NCI-H1436 (cell line): ENCODE measurements at places on chromosomes 2 and 18.

DNA sequence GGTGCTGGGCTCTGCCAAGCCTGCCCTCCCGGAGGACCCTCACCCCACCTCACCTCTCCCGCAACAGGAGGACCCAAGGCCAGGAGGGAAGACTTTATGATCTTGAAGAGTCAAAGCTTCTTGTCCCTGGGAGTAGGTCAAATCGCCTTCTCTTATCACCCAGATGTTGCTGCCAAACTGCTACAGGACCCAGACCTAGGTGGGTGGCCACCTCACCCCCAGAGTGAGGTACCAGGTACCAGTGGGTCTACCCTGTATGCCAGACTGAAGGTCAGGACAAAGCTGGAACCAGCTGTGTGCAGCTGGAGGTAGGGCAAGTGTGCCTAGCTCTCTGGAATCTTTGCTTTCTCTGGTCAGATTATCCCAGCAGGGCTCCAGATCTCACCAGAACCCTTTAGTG lies 197.2 kb downstream of the ZFP36L2 start:
- DNase-seq = no peak

DNA sequence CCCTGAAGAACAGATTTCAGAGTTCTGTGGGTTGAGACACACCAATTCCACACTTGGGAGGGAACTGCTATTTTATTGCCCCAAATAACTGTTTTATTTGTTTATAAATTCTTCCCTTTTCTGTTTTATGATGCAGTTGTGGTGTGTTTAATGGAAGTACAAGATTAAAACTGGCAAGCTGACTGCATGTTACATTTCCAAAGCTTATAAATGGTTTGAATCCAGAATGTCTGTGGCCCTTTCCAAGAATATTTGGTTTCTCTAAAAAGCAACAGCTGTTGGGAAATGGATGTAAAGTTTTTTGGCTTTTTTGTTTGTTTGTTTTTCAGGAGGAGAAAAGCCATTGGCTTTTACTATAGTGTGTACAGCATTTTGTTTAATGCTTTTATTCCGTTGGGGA lies 234.5 kb downstream of the MTX2 start:
- DNase-seq = no peak

GRCh38 chr2:164014791-164015190 lies 279.0 kb upstream of the FIGN start:
- no peak for DNase-seq

DNA sequence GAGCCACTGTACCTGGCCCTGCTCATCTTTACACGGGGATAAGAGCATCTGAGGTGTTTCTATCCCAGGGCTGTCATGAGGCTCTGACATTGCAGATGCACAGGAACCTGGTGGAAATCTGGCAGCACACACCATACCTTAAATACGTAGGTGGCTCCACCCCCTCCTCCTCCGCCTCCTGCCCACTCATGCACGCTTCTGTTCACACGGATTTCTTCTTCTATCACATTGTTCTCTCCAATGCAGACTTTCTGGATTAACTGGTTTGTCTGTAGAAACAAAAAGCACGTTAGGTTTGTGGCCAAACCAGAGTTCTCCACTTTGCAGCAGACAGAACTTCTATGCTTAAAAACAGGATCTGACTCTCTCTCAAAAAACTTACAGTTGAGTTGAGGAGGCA lies 118.2 kb downstream of the CLIP4 start:
- no peak for DNase-seq

GRCh38 chr2:240561325-240561971 lies 1.3 kb downstream of the DUSP28 start:
- no peak for DNase-seq

- DNase-seq = no peak
Observed at GRCh38 chr18:49141491-49141890, 190.7 kb upstream of the SMAD7 start.

DNA sequence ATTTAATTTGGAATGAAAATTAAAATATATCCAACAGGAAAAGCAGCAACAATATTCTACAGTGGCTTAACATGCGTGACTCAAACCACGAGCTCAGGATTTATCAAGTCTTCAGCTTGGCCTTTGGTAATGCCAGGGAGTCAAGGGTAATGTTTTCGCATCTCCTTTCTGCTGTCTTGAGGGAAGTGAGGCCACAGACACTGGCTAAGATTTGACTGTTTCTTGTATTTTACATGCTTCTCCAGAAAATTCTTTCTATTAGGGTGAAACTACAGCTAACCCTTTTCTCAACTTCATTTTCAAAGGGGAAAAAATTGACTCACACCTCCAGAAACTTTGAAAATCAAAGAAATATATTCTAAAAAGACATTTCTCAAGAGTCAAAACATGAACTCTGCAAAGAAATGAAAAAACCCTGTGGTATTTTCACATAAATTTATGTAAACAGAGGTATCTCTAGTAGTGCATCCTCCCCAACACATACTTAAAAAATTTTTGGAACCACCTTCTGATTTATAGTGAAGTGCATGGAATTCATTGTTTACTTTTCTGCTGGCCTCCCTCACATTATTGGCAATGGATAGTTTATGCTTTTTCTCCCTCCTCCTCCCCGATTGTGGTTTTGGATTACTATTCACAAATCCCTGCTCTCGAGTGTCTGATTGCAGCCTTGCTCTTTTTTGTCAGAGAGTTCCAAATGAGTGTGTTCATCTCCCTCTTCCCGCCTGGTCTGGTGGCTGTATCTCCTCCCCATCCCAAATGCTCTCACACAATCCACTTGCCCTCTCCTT lies 48.7 kb downstream of the DPP4 start:
- no peak for DNase-seq

DNA sequence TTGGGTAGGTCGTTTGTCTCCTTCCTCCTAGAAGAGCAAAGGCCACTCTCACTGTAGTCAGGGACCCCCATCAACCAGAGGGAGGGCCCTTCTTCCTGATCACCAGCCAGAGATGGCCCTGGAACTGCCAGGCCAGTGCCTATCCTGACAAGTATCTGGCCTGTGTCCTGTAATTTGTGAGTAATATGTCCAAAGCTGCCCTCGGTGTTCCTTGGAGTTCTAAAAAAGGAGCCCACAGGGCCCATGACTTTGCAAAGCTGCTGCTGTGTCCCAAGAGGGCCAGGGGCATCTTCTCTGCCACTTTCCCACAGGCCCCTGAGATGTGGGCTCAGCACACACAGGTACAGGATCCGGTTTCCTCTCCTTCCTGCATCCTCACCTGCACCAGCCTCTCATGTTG lies 212.4 kb downstream of the SEPTIN10 start:
- DNase-seq = no peak

DNA sequence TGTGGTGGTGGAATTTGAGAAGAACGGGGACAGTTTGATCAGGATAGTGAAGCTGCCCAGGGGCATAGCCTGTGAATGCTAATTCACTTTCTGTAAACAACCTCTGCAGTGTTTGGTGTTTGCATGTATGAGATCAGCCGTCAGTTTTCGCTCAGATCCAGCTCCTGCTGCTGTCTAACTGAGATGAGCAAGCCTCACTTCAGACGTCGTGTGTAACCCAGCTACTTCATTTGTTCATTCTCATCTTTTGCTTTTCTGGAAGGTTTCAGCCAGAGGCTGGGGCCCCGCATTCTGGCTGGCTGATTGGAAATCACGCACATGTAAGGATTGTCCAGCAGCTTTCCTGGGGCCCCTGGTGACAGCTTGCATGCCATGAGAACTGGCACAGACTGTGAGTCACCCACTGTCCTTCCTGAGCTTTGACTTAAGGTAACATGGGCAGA lies 48.9 kb downstream of the LDLRAD4 start:
- no peak for DNase-seq

GRCh38 chr2:19261061-19261460 lies 97.4 kb downstream of the OSR1 start:
- DNase-seq = no peak

DNA sequence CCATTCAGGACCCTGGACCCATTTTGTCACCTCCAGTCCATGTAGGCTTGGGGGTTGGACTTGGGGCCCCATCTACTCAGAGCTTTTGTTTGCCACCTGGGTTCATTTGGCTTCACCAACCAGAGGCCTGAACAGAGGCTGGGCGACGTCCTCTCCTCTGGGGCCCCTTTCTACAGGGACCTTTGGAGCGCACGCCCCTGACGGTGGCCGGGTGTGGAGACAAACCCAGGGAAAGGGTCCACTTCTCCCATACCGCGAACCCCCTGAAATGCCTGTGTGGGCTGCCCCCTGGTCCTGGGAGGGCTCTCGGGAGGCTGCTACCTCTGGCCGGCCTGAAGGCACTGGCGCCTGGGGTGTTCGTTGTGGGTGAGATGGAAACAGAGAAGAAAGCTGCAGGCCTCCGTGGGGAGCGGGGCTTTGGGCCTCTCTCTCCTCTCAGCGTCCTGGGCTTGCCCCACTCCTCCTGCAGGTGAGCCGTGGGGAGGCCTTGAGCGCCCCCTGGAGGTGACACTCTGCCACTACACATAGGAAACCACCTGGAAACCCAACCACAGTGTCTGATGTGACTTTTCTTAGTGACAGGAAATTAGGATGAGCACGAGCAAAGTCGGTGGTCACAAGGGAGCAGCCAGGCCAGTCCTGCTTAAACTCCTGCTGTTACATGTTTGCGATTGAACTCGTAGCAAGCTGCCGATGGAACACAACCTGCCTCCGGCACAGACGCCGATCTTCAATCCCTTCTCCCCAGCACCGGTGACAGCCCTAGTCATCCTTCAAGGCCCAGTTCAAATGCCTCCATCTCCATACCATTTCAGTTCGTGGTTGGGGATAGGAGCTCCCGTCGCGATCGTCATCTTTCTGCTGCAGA lies 12.0 kb upstream of the NTSR2 start:
- DNase-seq = peak; percentile 46

DNA sequence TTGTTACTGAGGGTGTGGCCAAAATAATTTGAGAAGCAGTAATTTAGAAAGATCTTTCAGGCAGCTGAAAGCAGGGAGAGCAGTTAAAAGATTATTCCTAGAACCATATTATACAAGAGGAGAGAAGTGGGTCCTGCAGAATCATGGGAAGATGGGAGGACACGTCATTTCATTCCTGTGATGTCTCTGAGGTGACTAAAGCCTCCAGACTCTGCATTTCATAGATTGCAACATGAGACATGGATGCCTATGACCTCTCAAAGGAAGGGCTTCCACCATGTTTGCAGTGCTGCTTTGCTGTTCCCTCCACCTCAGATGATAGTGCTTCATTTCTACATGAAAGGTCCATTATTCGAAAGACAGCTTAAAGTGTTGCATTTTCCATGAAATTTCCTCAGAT lies 788.4 kb downstream of the TSN start:
- DNase-seq = no peak

GRCh38 chr2:24380820-24381219 lies 20.5 kb upstream of the ITSN2 start:
- DNase-seq = no peak

- DNase-seq = no peak
Observed at GRCh38 chr2:197804758-197805714, 643 bp downstream of the PLCL1 start.

GRCh38 chr18:5052491-5052890 lies 144.6 kb downstream of the AKAIN1 start:
- DNase-seq = no peak

GRCh38 chr2:100059638-100060037 lies 82.8 kb downstream of the AFF3 start:
- DNase-seq = no peak

DNA sequence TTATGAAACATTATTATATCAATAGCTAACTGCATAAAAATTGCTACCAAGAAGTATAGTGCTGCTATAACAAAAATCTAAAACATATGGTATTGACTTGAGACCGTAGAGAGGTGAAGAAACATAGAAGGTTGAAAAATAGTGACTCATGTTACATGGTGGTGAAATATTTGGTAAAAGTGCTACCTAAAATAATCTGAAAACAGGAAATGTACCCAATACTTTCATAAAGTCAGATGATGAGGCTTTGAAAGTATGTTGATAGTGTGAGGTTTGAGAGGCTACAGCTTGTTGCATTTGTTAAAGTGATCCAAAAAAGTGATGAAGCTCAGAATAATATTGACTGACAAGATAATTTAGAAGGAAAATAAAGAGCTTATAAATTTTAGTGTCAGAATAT lies 718.7 kb upstream of the SLC8A1 start:
- DNase-seq = no peak

DNA sequence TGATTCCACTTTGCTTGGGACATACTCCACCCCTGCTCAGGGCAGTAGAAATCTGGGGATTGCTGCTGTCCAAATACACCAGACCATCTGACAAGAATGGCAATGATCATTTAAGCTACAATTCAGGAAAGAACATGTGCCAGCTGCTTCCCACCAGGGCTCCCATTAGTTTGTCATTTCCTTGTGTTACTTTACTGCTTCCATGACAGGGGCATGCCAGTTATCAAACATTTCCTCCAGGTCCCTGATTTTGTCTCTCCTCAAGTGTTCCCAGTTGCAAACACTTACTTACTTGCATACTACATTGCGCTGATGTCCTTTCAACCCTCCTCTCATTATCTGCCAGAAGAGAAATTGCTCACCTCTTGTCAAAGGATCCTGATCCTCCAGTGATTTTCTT lies 474.5 kb upstream of the DCC start:
- DNase-seq = no peak

DNA sequence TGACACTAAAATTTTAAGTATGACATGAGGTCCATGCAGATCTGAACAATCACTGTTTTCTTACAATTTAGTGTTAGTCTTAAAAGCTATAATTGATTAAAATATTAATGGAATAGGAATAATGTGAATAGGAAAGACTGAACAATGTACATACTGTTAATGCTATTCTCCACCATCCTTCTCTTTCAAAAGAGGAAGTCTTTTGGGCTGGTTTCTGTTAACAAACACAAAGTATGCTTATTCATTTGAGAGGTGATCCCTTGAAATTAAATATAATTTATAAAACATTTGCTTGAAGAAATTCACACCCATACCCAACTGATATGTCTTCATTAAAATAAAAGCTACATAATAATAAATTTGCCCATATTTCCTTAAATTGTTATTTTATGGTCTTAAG lies 2.3 kb downstream of the STPG4 start:
- no peak for DNase-seq

DNA sequence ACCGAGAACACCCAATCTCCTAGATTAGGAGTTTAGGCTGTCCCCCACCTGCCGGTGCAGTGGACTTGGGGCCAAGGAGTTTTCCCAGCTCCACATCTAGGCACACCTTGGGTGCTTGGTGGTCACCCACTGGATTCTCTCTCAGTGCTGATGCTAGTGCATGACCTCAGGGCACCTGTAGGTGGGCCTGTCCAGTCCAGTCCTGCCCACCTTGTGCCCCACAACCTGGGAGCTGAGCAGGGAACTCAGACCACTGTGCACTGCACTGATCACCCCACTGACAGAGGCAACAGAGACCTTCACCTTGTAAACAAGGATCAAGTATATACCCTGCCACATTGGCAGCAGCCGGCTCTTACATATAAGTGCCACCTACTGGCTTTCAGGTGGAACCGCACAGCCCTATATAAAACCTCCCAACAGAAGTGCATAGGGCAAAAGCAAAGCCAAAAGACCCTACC lies 12.7 kb upstream of the CDH19 start:
- DNase-seq = peak; percentile 47
